ENCODE measurements at places on chromosomes 2 and 18. TPM values are rescaled to one million over a fixed set of nuclear protein-coding genes. Genes with fewer than 3 reads are reported as not detected.

- no peak for DNase-seq
Measured at GRCh38 chr2:170643346-170643745, 71.8 kb upstream of the SP5 start.

GRCh38 chr18:46916551-46917107, 678 bp downstream of the PIAS2 start:
- peak; percentile 38 for DNase-seq

DNA sequence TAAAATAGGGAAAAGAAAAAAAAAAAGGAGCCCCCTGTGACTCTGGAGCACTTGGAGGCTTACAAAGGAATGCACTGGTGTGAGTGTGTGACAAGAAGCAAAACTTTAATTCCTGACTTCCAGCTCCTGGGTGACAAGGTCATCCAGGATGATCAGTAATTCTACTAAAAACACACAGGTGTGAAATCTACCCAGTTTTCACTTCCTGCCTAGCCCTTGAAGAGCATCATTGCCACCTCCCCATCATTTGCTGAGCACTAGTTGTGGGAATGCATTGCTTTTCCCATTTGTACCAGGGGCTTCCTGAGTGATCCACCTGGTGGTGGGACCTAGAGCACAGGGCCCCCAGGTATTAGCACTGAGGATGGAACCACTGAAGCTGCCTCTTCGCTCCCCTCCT, 139.7 kb upstream of the RIOK3 start:
- no peak for DNase-seq

GRCh38 chr2:118085173-118086023, 2.9 kb upstream of the INSIG2 start:
- DNase-seq, result no peak

- DNase-seq, result no peak
Measured at GRCh38 chr18:62368100-62368499, 43.0 kb downstream of the TNFRSF11A start.

GRCh38 chr2:165549619-165550018, 80.1 kb downstream of the CSRNP3 start:
- DNase-seq, result no peak

DNA sequence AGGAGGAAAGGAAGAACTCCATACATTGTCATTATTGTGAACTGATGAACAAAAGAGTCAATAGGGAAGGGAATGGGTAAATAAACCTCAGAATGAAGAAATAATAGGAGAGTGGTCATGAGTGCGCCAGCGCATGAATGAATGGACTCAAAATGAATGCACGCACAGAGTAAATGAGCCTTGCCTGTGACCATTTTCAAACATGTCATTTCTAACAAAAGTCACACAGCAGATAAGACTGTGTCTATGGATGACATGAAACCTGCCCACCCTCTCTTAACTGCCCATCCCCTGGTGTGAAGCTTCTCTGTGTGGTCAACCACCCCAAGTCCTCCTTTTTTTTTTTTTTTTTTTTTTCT, 121.1 kb upstream of the TEX51 start:
- no peak for DNase-seq

GRCh38 chr2:203330434-203330833, 2.2 kb downstream of the ABI2 start:
- DNase-seq, result no peak

DNA sequence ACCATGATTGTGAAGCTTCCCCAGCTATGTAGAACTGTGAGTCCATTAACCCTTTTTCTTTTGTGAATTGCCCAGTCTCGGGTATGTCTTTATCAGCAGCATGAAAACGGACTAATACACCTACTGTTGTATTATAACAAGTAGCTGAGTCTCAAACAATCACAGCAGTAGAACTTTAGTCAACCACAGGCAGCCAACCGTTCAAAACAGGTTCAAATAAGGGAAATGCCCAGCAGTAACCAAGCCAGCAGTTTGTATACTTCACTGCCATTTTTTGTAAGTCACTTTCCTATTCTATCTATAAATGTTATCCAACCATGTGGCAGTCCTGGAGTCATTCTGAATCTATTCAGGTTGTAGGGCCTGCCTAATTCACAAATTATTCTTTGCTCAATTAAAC, 1560.6 kb upstream of the SLC39A10 start:
- no peak for DNase-seq

DNA sequence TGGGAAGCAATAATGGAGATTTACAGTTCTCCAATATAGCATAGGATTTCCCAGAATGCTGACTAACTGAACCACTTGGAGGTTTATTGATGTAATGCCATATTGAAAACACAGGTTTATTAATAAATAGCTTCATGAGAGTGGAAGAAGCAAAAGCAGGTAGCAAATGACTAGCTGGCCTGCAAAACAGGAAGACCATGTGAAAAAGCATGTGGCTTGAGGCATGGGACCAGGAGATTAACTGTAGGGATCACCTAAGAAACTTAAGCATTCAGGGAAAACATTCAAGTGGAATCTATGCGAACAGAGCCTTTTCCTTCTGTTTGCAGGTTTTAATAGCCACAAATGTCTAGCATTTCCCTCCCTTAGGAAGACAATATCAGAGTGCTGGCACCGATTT, 679.7 kb downstream of the ZEB2 start:
- no peak for DNase-seq

Gene ALLC
- not detected for total RNA-seq

Gene EMILIN1
- total RNA-seq, result 42.3 TPM

Gene BUB1
- total RNA-seq, result 3.4 TPM

Gene COQ10B
- 19.0 TPM for total RNA-seq

Gene OTOF
- total RNA-seq, result 8.1 TPM

All from lung microvascular endothelial cell (primary cell).